ENCODE measurements at places on chromosomes 2 and 18. TPM values are rescaled to one million over a fixed set of nuclear protein-coding genes. Genes with fewer than 3 reads are reported as not detected.

The SERPINB4 gene
- total RNA-seq: 0.53 TPM

The ABCB11 gene
- total RNA-seq: 0.02 TPM

The SF3B6 gene
- total RNA-seq: 128 TPM

The CCDC138 gene
- total RNA-seq: 23.7 TPM

The CFC1 gene
- total RNA-seq: not detected

The SETBP1 gene
- total RNA-seq: 9.6 TPM

The ATP6V1C2 gene
- total RNA-seq: 1.2 TPM

The IAH1 gene
- 16.5 TPM for total RNA-seq

The CFAP53 gene
- total RNA-seq: 0.26 TPM

- H3K27ac ChIP-seq: no peak overlapping the region
- no peaks in the 10 kb centered on the region for H3K27me3 ChIP-seq
- H3K4me1 ChIP-seq: peaks cover 8% of the 10 kb centered on the region
- H3K4me3 ChIP-seq: no peak overlapping the region
These were observed 141.7 kb upstream of the CCDC68 start for GRCh38 chr18:55100817-55101457.

DNA sequence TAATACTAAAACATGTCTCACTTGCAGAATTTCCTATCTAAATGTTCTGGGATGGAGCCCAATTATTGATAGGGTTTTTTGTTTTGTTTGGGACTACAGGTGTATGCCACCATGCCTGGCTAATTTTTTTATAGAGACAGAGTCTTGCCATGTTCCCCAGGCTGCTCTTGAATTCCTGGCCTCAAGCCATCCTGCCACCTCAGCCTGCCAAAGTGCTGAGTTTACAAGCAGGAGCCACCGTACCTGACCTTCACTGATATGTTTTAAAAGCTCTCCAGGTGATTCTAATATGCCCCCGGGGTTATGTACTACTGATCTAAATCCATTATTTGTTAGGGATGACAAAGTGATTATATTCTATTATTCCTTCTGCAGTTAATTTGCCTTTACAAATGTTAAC lies 2.2 kb downstream of the ELAC1 start:
- no peak for DNase-seq
- no peak overlapping the region for H3K4me3 ChIP-seq
- H3K27ac ChIP-seq: no peak overlapping the region
- H3K27me3 ChIP-seq: no peaks in the 10 kb centered on the region
- H3K4me1 ChIP-seq: peaks cover 22% of the 10 kb centered on the region

- H3K27ac ChIP-seq: no peak overlapping the region
These were observed 99.1 kb downstream of the SETBP1 start for GRCh38 chr18:44779753-44780292.

GRCh38 chr2:197615016-197615652 lies 60.3 kb downstream of the RFTN2 start:
- 0 out of 2 replicates have a peak, but pooled peaks cover 2% of the 10 kb centered on the region for H3K36me3 ChIP-seq
- H3K4me1 ChIP-seq: peaks cover 45% of the 10 kb centered on the region
- DNase-seq: no peak
- H3K4me3 ChIP-seq: no peak overlapping the region

GRCh38 chr2:151946899-151947812 lies 118.9 kb upstream of the ARL5A start:
- peaks cover 12% of the 10 kb centered on the region for H3K4me1 ChIP-seq
- H3K36me3 ChIP-seq: peaks cover 26% of the 10 kb centered on the region
- H3K27ac ChIP-seq: peak overlapping the region; percentile 51

DNA sequence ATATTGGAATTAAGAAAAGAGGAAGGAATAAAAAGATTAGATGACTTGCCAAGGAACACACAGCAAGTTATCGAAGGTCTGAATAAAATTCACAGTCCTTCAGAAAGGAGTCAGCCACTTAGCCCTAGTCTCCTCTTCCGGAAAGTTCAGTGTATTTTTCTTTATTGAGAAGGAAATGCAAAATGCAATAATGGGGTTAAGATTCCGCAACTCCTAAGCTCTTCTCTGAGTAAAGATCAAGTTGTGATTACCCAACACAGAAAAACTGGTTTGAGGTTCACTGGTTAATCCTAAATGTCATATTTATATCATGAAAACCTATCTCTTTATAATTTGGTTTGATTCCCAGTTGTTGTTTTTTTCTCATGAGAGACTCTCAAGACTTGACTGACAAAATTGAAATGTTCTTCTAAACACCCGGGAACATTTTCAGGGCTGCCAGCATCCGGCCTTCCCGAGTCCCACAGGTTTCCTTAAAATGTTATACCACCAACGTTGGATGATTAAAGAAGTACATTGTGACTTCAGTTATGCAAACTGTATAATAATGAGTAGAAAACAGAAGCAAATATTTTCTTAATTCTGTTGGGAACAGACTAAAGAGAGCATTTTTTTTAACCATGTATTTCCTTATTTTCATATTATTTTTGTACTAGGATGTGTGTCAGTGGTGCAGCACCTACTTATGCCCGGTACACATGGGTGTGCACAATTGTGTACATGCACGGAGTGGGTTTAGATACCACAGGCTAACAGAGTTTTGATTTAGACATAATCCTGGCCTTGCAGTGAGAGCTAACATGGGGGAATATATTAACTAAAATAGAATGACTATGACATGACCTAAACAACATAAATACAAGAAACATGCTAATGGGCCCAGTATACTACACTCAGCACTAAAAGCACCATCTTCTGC lies 100.2 kb downstream of the STK39 start:
- no peaks in the 10 kb centered on the region for H3K27me3 ChIP-seq
- no peak for DNase-seq
- peaks cover 6% of the 10 kb centered on the region for H3K4me1 ChIP-seq
- H3K27ac ChIP-seq: peak overlapping the region; percentile 11
- H3K4me3 ChIP-seq: no peak overlapping the region
- H3K36me3 ChIP-seq: no peaks in the 10 kb centered on the region

GRCh38 chr2:239339241-239339640 lies 61.6 kb downstream of the HDAC4 start:
- no peaks in the 10 kb centered on the region for H3K27me3 ChIP-seq
- no peak overlapping the region for H3K4me3 ChIP-seq
- peaks cover 21% of the 10 kb centered on the region for H3K36me3 ChIP-seq
- DNase-seq: no peak

DNA sequence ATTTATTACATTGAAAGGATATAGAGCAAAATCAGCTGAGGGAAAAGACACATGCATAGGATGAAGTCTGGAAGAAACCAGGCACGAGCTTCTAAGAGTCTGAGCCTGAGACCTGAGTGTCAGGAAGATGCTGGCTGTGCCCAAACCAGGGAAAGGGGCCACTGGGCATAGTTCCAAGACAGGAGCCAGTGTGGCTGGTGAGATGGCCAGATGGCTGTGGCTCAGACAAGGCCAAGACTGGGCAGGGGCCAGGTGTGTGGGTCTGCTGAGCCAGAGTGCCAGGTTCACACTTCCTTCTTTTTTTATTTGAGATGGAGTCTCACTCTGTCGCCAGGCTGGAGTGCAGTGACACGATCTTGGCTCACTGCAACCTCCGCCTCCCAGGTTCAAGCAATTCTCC lies 95.5 kb upstream of the ATG16L1 start:
- DNase-seq: no peak
- peaks cover 4% of the 10 kb centered on the region for H3K4me1 ChIP-seq
- no peak overlapping the region for H3K27ac ChIP-seq
- H3K4me3 ChIP-seq: no peak overlapping the region
- H3K27me3 ChIP-seq: no peaks in the 10 kb centered on the region

DNA sequence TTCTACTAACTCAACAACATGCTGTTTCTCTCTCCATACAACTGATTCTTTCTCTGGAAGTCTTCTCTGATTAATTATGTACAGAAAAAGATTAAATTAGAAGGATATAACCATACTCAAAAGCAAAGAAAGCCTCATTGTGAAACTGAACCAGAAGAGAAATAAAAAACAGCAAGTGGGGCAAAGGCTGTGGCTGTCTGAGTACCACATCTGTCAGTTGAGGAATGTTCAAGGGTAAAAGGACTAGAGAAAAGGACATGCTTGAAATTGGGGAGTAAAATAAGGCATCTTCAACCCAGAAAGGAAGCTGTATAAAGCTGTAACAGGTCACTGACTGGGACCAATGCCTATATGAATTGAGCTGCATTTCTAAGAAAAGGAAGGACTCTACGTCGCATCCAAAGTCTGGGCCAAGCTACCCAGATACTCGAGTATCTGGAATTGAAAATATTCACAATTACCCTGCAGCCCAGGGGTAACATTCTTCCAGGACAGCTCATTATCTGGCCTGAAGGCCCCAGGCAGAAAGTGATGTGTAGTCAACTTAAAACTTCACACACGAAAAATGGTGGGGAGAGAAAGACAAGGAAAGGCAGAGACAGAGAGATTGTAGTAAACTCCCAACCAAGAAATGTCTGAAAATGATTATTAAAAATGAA lies 356.0 kb upstream of the GALNT5 start:
- no peak overlapping the region for H3K27ac ChIP-seq
- H3K4me1 ChIP-seq: peaks cover 3% of the 10 kb centered on the region
- peaks cover 4% of the 10 kb centered on the region for H3K36me3 ChIP-seq
- H3K4me3 ChIP-seq: no peak overlapping the region

GRCh38 chr18:47334966-47335365 lies 83.5 kb upstream of the SKOR2 start:
- no peak overlapping the region for H3K27ac ChIP-seq
- no peak for DNase-seq
- no peaks in the 10 kb centered on the region for H3K4me1 ChIP-seq
- H3K27me3 ChIP-seq: no peaks in the 10 kb centered on the region

DNA sequence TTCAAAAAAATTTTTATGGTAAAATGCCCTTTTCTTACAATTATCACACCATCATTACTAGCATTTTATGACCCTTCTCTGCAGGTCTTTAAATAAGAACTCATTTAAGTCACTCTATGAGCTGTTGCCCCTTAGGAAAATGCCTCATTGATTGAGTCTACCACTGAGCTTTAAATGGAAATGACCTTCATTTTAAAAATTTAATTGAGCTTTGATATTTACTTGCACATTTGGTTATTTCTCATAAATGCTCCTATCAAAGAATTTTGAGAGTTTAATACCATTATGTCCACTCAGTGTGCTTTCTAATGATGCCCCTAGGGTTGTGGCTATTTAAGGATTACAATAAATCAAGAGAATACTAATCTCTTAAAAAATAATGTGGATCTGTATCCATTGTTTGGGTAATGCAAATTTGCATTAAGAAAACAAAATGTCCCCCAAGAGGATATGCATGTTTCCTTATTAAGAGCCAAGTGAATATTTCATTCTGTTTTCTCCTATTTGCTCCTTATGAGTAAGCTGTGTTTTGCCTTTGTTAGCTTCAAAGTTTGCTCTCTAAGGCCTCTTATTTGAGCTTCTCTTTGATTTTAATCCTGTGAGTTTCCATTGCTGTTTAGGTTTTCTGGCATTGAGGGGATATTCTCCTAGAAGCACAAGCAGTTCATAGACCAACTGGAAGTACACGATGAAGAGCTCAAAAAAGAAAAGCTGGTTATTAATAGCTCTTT lies 69.8 kb downstream of the CERS6 start:
- 0 out of 2 replicates have a peak overlapping the region, but pooled peaks have one; percentile 43 for H3K27ac ChIP-seq
- H3K4me1 ChIP-seq: peaks cover 50% of the 10 kb centered on the region
- DNase-seq: no peak
- no peaks in the 10 kb centered on the region for H3K27me3 ChIP-seq

DNA sequence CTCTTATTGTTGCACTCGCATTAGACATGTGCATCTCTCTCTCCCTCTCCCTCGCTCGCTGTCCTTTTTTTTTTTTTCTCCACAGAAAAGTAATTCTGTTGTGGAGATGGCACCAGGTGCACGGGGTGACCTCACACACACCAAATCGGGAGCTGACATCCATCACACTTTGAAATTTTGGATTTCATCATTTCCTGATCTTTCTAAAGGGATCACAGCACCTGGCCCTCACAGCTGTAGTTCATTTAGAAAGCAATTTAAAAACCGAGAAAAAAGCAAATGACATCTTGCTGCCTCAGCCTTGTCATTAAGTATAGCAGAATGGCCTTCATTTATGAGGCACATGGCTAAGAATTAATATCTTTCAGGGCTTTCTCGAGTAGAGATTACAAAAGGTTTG lies 717.2 kb downstream of the RNF144A start:
- H3K4me3 ChIP-seq: no peak overlapping the region
- peaks cover 8% of the 10 kb centered on the region for H3K4me1 ChIP-seq
- no peak overlapping the region for H3K27ac ChIP-seq

DNA sequence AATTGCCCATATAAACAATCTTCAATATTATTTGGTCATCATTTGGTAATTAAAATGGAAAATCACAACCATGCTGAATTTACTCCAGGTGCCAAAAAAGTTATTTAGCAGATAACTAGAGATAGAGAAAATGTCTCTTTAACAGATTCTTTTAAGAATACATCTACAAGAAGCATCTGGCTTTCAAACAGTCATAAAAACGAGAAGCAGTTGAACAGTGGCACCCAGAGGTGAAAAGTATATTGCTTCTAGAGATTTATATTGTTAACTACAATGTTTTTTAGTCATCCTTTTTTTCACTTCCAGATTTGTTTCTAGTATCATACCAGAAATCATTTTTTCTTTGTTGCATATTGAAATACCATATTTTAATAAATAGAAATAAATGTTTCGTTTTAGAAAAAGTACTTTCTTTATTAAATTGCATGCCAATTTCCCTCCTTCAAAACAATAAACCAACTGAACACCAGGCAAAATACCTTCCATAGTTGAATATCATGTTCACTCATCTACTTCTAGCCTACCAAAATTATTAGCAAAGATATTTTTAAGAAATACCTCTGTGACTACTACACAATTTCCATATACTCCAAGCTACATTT lies 65.4 kb upstream of the HNRNPA3 start:
- no peak overlapping the region for H3K27ac ChIP-seq
- peak overlapping the region; percentile 79 for H3K4me3 ChIP-seq
- H3K27me3 ChIP-seq: peaks cover 9% of the 10 kb centered on the region
- H3K4me1 ChIP-seq: peaks cover 31% of the 10 kb centered on the region
- DNase-seq: no peak

GRCh38 chr2:85405201-85406059 lies 4.7 kb downstream of the CAPG start:
- H3K27me3 ChIP-seq: no peaks in the 10 kb centered on the region
- DNase-seq: no peak
- H3K27ac ChIP-seq: peak overlapping the region; percentile 24
- peaks cover 26% of the 10 kb centered on the region for H3K36me3 ChIP-seq
- H3K4me3 ChIP-seq: no peak overlapping the region

- H3K4me3 ChIP-seq: no peak overlapping the region
- H3K27me3 ChIP-seq: no peaks in the 10 kb centered on the region
- DNase-seq: no peak
- no peaks in the 10 kb centered on the region for H3K36me3 ChIP-seq
- H3K27ac ChIP-seq: no peak overlapping the region
These were observed 113.1 kb downstream of the GATA6 start for GRCh38 chr18:22282311-22283115.

GRCh38 chr2:221345516-221345915 lies 226.6 kb downstream of the EPHA4 start:
- peaks cover 6% of the 10 kb centered on the region for H3K4me1 ChIP-seq
- H3K4me3 ChIP-seq: no peak overlapping the region
- no peaks in the 10 kb centered on the region for H3K27me3 ChIP-seq
- H3K36me3 ChIP-seq: no peaks in the 10 kb centered on the region
- DNase-seq: no peak

DNA sequence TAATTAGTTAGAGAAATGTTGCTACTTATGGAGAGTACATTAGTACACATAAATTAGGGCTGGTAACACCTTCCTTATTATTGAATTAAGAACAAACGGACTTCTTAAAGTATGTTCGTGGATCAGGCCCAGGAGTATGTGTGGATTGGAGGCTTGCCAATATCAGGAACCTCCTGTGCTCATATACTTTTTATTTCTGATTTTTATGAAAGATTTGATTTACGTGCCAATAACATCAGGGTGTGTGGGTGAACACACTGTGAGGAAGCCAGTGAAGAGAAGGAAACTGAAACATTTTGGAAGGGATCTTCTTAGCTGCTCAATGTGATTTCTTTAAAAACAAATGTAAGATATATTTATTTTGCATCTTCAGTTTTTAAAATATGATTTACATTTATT lies 113.0 kb downstream of the EFEMP1 start:
- DNase-seq: no peak
- H3K27me3 ChIP-seq: no peaks in the 10 kb centered on the region
- peaks cover 16% of the 10 kb centered on the region for H3K4me1 ChIP-seq
- H3K27ac ChIP-seq: no peak overlapping the region
- peaks cover 20% of the 10 kb centered on the region for H3K36me3 ChIP-seq
- no peak overlapping the region for H3K4me3 ChIP-seq
